ENCODE measurements at places on chromosomes 6 and 20.
A peak's percentile ranks its signal among the peaks of the same experiment; 100 is the strongest.

- no peak for DNase-seq
Measured at GRCh38 chr6:39953076-39953618, 18.9 kb upstream of the MOCS1 start.

DNA sequence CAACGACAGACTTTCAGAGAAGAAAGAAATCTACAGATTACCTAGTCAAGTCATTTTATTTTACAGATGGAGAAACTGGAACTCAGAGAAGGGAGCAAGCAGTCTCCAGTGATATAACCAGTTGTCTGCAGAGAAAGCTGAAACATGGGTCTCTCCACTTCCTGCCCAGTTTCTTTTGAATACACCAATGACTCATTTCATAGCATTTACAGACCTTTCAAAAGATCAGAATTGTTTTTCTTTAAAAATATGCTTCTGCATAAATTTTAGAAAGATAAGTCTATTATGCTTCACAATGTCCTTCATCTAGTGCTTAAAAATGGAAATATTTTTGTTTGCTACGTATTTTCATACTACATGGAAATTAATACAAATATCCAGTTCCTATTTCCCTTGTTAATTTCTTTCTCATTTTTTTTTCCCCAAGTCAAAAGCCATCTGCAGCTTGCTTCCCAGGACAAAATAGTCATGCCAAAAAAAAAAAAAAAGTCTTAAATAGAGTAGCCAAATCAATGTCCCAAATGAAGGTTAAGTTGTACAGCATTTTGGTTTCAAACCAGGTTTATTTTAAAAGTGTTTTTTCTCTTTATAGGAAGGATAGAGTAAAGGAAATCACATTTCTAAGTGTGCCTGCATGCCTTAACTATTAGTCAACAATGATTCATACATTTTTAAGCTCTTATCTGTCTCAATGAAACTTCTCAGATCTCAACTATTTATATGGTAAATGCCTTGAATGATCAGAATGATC, 36.9 kb downstream of the ARHGAP18 start:
- no peak for DNase-seq

DNA sequence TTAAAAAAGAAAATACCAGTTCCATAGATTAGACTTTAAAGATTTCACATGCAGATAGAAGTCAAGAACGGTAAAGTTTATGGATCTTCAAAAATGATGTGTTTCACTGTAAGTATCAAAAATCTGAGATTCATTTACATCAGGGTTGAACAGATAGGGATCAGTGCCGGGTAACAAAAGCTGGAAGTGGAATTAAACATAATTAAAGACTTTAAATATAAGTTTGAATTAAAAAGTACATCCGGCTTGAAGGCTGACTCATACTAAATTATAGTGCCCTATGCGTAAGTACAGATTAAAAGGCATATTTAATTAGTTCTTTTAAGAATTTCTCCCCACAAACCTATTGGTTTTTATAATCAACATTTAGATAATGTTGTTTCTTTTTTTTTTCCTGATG, 312.7 kb downstream of the PRL start:
- no peak for DNase-seq

- DNase-seq: no peak
Measured at GRCh38 chr6:157424491-157425020, 43.6 kb downstream of the ZDHHC14 start.

DNA sequence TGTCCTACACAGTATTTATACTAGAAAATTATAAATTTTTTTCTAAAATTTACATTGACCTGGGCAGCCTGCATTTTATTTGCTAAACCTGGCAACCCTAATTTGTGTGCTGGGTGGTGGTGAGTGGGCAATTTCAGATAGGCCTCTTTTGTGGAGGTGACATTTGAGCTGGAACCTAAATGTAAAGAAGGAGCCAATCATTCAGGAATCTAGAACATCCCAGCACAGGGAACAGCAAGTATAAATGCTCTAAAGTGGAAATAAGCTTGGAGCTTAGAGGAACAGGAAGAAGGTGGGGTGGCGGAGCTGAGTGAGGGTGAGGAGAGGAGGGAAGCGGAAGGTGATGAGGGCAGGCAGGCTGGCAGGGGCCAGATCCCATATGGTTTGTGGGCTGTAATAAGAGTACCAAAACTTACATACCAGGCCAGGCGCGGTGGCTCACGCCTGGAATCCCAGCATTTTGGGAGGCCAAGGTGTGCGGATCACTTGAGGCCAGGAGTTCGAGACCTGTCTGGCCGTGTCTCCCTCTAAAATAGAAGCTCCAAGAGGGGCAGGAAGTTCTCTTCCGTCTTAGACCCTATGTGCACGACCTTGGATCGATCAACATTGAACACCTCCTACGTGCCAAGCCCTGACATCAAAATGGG, 549 bp upstream of the CSE1L start:
- peak; percentile 55 for DNase-seq

DNA sequence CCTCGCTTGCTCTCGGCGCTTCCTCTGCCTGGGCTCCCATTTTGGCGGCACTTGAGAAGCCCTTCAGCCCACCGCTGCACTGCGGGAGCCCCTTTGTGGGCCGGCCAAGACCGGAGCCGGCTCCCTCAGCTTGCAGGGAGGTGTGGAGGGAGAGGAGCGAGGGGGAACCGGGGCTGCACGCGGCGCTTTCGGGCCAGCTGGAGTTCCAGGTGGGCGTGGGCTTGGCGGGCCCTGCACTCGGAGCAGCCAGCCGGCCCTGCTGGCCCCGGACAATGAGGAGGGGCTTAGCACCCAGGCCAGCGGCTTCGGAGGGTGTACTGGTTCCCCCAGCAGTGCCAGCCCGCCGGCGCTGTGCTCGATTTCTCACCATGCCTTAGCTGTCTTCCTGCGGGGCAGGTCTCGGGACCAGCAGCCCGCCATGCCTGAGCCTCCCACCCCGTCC, 10.2 kb upstream of the SRPK1 start:
- DNase-seq: no peak

DNA sequence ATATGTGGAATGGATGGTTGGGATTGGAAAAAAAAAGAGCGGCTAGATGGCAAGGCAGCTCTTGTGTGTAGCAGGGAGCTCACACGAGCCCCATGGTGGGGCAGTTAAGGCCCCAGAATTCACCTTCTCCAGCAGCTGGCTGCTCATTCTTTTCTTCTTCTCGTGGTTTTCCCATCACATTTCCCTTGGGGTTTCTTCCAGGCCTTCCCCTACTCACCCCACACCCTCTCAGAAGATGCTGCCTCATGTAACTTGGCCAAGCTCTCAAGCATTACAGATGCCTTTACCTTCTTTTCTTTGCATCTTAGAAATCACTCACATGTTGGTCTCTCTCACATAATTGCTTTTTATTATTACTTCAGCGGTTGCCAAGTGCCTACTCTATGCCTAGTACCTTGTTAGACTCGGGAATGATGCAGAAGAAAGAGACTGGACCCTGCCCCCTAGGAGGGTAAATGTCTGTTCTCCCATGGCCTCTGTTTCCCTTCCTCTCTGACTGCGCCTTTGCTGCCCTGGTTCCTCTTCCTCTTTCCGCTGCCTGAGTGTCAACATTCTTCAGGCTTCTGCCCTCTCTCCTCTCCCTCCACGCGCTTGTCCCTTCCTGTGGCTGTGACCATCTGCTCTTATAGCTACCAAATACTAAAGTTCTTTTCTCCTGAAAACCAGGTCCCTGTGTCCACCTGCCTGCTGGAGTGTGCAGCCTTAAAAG, 28.6 kb downstream of the PPARD start:
- no peak for DNase-seq
